ENCODE measurements at places on chromosomes 6 and 20. TPM values are rescaled to one million over a fixed set of nuclear protein-coding genes. Genes with fewer than 3 reads are reported as not detected.

HAO1 gene
- total RNA-seq = not detected

BHLHE23 gene
- not detected for total RNA-seq

ASF1A gene
- total RNA-seq = 11.4 TPM

ZMYND8 gene
- total RNA-seq = 23.1 TPM

SRMS gene
- not detected for total RNA-seq
